ENCODE measurements at places on chromosomes 4 and X. TPM values are rescaled to one million over a fixed set of nuclear protein-coding genes. Genes with fewer than 3 reads are reported as not detected.

- no peaks in the 10 kb centered on the region for H3K4me1 ChIP-seq
- H3K27me3 ChIP-seq = no peaks in the 10 kb centered on the region
- no peak overlapping the region for H3K27ac ChIP-seq
Observed at GRCh38 chr4:43682551-43682950, 766.1 kb downstream of the KCTD8 start.

Gene GSX2
- not detected for total RNA-seq

DNA sequence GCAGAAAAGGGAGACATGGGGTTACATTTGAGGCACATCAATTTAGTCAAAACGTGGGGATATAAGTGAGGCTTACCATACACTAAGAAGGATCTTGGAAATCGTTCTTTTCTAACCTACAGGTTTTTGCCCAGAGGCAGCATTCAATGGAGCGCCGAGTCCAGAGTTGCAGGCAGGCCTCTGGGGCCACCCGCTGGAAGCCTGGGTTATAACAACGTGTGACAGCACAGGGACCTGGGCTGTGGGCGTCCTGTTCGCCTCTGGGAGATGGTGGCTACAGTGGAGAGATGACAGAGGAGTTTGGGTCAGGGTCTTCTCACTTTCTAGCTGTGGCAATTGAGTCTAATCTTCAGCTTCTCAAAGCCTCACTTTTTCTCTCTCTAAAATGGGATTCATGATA is 53.9 kb downstream of the ENPP6 start:
- H3K27ac ChIP-seq = no peak overlapping the region
- H3K36me3 ChIP-seq = no peaks in the 10 kb centered on the region
- peak; percentile 73 for DNase-seq
- H3K27me3 ChIP-seq = no peaks in the 10 kb centered on the region
- H3K4me3 ChIP-seq = no peak overlapping the region

DNA sequence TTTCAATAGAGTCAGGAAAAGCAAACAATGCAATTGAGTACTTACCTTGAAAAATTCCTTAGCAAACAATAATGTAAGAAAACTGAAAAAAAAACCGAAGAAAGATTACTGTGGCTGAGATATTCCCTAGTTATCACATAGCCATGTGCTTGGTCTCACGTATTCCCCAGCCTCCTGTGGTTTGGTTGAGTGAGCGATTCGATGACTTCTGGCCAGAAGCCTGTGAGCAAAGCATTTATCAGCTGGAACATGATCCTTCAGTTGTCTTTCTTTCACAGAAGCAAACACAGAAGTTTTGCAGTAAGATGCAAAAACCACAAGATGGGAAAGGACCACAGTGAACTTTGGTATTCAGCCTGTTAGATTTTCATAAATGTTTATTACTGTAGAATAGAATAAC is 1754.3 kb upstream of the AGA start:
- no peak overlapping the region for H3K4me3 ChIP-seq
- no peak for DNase-seq
- H3K36me3 ChIP-seq = no peaks in the 10 kb centered on the region
- no peak overlapping the region for H3K27ac ChIP-seq
- no peaks in the 10 kb centered on the region for H3K27me3 ChIP-seq

- no peak for DNase-seq
- no peak overlapping the region for H3K4me3 ChIP-seq
- no peak overlapping the region for H3K27ac ChIP-seq
- no peaks in the 10 kb centered on the region for H3K4me1 ChIP-seq
- H3K27me3 ChIP-seq = no peaks in the 10 kb centered on the region
Observed at GRCh38 chr4:99847362-99847976, 30.8 kb downstream of the DAPP1 start.
